ENCODE measurements at places on chromosomes 3 and 15.

DNA sequence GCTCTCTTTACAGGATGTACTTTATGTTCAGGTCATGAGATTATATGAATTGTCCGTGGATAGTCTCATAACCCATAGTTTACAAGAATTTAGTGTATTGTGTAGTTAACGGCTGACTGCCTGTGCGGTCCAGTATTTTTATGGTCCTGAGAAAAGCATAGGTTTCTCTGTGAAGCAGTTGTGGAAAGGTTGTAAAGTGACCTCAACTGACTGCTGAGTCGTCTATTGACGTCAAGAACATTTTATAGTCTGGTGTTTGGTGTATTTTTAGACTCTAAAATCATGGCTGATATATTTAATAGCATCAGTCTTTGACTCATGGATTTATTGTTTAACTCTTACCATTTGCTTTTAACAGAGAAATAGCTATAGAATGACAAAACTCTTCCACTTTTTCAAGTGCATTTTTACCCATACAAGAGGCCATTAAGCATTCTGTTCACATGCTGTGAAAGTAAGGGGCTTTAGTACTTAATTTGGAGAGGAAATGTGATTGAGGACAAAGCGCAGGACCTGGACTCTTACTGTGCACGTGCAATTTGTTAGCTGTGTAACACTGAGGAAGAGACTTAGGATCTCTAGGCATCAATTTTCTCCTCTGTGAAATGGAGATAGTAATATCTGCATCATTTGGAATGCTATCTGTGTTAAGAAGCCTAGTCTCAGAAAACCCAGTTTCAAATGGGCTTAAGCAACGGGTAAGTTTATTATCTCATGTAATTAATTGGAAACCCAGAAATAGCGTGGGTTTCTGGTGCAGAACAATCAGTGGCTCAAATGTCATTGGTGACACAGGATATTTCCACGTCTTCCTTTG, 240.8 kb downstream of the NFKBIZ start:
- no peak for DNase-seq

GRCh38 chr15:48336940-48337339, 5.7 kb downstream of the DUT start:
- no peak for DNase-seq

GRCh38 chr3:71441925-71442651, 141.4 kb downstream of the FOXP1 start:
- no peak for DNase-seq

GRCh38 chr15:100158356-100158755, 183.4 kb downstream of the ADAMTS17 start:
- DNase-seq: no peak

DNA sequence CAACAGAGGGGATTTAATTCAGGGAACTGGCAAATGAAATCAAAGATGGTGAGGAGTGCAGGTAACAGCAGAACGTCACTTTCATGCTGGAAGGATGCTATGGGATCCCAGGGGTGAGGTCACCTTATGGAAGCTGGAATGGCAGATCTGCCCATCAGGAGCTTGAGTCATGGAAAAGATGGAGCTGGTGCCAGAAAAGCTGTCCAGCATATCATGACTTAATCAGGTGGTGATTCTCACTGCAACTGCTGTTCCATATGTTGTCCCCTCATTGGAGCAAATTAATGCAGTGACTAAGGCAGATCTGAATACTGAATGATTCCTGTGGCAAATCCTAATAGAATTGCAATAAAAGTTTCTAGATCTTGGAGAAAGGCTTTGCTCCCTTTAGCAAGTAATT, 38.4 kb downstream of the HHLA2 start:
- DNase-seq: no peak

- DNase-seq: no peak
Measured at GRCh38 chr3:71050538-71051258, 532.8 kb downstream of the FOXP1 start.

GRCh38 chr3:39519103-39519502, 51.6 kb downstream of the MOBP start:
- no peak for DNase-seq

DNA sequence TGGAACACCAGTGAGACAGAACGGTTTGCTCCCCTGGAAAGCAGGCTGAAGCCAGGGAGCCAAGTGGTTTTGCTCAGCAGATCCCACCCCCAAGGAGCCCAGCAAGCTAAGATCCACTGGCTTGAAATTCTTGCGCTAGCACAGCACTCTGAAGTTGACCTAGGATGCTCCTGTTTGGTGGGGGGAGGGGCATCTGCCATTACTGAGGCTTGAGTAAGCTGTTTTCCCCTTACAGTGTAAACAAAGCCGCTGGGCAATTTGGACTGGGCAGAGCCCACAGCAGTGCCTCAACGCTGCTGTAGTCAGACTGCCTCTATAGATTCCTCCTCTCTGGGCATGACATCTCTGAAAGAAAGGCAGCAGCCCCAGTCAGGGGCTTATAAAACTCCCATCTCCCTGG, 241.4 kb downstream of the GABRB3 start:
- DNase-seq: no peak

DNA sequence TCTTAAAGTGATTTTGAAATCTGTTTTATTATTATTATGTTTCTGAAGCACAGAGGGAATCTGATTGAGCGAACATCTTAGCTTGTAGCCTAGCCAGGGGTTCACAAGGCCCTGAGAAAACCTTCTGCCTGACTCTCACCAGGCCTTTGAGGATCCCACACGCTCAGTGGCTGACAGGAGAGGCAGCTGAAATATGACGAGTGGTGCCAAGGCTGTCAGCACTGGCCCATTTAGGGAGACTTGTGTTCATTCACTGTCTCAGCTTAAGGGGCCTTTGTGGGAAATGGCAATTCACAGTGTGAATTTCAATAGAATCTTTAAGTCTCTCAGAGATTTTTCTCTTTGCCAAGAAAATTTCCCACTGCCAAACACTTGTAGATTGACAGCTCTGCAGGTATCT, 770.9 kb downstream of the TUSC7 start:
- no peak for DNase-seq
